LHCN-M2 (cell line): ENCODE measurements at places on chromosomes 7 and 10. TPM values are rescaled to one million over a fixed set of nuclear protein-coding genes. Genes with fewer than 3 reads are reported as not detected.

PLEKHS1 gene
- total RNA-seq = not detected in 2 replicates

PON1 gene
- 0.75 TPM in 1 of 2 replicates, not detected in the other for total RNA-seq

PAX4 gene
- total RNA-seq = not detected in 2 replicates

MKI67 gene
- 54.4 and 87.8 TPM in 2 replicates for total RNA-seq

CALHM1 gene
- total RNA-seq = not detected in 2 replicates

DNA sequence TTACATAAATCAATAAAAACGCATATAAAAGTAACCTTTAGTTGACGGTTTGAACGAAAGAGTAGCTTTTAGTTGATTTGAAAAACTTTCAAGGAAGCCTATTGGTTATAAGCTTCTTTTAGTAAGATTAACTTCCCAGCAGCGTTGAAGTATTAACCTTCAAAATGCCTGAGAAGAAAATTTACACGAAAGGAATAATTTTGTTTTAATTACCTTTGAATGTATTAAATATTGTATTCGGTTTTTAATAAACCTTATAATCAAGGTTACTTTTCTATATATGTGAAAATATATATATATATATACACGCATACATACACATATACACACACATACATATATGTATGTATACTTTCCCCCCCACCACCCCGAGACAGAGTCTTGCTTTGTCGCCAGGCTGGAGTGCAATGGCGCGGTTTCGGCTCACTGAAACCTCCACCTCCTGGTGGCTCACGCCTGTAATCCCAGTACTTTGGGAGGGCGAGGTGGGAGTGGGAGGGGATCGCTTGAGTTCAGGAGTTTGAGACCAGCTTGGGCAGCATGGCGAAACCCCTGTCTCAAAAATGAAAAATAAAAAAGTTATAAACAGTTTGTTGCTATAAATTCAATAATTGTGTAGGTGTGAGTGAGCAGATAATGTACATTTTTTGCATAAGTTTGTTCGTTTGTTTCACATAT lies 57.6 kb upstream of the EZH2 start:
- peak; percentile 79 for DNase-seq

GRCh38 chr10:98899018-98899417 lies 336.6 kb downstream of the HPSE2 start:
- no peak for DNase-seq

GRCh38 chr10:63265222-63265617 lies 132.1 kb downstream of the NRBF2 start:
- peak; percentile 68 for DNase-seq

GRCh38 chr7:136063326-136063666 lies 86.1 kb upstream of the MTPN start:
- no peak for DNase-seq

GRCh38 chr7:158016180-158017097 lies 571.2 kb downstream of the PTPRN2 start:
- no peak for DNase-seq

- DNase-seq = no peak
These were observed 642.1 kb downstream of the INHBA start for GRCh38 chr7:41060796-41061195.

- DNase-seq = peak; percentile 29
These were observed 19.1 kb downstream of the ATOH7 start for GRCh38 chr10:68212721-68213352.

- DNase-seq = no peak
These were observed 11.2 kb downstream of the KLLN start for GRCh38 chr10:87852089-87852488.

- no peak for DNase-seq
These were observed 23.7 kb upstream of the TNKS2 start for GRCh38 chr10:91774571-91774970.

GRCh38 chr7:138773176-138773575 lies 24.6 kb upstream of the TMEM213 start:
- no peak for DNase-seq

- no peak for DNase-seq
These were observed 126.8 kb upstream of the GALNT17 start for GRCh38 chr7:71005109-71005508.

- peak; percentile 79 for DNase-seq
These were observed 33.5 kb upstream of the ENO4 start for GRCh38 chr10:116815641-116816415.

GRCh38 chr10:3772361-3773171 lies 12.4 kb downstream of the KLF6 start:
- DNase-seq = no peak

- DNase-seq = no peak
These were observed 154.6 kb downstream of the FOXP2 start for GRCh38 chr7:114569220-114569619.

DNA sequence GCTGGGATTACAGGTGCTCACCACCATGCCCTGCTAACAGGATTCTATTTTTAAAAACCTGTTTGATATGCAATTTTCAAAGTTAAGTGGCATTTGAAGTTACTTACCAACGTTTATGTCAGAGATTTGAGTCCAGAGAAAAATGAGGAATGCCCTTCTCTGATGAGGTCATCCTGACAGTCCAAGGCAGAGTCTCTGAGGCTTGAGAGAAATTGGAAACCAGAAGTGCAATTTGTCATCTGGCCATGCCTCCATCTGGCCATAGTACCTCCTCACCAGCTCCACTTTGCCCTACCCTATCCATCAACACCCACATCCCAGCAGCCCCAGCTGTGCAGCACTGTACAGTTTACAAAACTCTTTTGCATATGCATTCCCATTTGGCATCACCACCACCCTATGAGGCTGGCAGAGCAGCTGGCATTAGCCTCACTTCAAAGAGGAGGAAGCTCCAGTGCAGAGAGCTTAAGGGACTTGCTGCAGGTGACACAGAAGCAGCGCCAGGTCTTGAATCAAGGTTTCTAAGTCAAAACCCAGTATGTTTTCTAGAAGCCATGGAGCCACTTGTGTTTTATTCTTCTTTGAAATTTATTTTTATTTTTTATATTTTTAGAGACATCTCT lies 54.5 kb upstream of the PDZD8 start:
- DNase-seq = peak; percentile 31

- no peak for DNase-seq
These were observed 59.1 kb downstream of the ANKRD26 start for GRCh38 chr10:27041196-27041595.

DNA sequence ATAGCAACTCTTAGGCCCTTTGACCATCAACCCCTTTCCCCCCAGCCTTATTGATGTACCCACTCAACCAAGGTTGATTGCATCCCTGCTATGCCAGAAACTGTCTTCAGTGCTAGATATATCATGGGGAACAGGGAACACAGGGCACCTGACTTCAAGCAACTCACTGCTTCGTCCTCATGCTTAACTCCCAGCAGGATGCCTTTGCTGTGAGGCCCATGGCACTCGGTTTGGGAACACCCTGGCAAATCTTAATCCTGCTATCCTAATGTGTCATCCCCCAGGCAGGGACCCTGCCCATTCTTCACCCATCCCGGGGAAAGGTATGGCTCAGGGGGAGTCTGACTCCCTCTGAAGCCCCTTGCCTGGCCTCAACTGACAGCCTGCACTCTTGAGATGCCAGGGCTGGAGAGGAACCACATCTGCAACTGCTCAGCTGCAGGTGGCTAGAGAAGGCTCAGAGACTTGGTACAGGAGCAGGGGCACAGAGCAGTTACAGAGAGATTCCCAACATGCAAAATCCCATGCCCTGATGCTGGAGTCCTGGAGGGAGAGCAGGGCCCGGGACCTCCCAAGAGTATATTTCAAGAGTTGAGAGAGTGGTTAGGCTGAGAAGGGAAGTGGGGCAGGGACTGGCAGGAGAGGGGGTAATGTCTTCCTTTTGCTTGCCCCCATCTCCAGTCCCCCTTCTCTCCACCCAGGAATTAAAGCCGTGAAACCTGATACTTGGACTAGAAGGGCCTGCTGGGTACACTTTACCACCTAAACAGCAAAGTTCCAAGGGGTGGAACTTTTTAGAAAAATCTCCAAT lies 2.4 kb upstream of the UNC5B start:
- DNase-seq = no peak
